ENCODE measurements at places on chromosomes 1 and 21.

DNA sequence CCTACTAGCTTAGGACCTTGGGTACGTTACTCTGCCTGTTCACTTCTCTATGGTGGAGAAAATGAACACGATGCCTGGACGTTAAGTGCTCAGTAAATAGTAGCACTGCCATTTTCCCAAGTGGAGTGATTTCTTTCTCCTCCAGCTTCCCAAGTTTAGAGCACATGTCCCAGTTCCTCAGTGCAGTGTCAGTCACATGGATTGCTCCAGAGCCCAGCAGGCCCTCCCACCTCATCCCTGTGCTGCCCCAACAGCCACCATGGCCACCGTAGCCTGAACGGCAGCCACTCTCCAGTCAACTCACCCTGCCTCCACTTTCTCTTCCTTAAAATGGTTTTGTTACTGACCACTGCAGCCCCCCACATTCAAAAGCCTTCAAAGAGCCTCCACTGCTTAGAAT, 8.5 kb downstream of the STMN1 start:
- no peak for DNase-seq

- DNase-seq = no peak
Measured at GRCh38 chr1:110083866-110084226, 13.4 kb upstream of the ALX3 start.

- no peak for DNase-seq
Measured at GRCh38 chr1:1345860-1346500, 3.2 kb downstream of the DVL1 start.

DNA sequence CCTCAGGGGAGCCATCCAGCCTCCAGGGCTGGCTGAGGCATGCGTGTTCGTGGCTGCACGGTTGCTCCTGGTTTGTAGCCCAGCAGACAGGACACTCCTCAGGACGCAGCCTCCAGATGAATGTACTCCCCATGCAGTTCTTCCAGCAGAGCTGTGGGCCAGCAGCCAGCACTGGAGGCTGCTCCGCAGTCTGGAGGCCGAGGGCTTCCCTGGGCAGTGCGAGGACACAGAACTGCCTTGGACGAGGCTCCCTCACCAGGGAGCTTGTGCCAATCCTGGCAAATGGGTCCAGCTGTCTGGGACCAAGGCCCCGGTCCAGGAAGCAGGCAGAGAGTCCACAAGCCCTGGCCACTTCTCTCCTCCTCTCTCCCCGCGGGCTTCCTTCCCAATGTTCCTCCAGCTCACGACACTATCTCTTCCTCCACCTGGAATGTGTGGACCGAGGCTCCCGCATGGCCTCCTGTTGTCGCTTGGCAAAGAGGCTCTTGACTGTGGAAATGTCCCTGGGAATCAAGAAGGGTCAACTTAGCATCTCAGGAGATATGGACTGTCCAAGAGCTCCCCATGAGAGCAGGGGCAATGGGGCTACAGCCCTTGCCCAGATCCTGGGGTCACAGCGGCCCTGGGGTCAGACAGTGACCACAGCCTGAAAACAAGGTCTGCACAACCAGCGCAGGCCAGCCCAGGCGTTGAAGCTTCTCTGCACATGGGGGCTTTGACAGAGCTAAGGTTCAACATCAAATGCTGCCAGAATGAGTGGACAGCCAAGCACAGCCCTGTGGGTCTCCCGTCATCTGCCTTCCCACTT, 5.3 kb downstream of the EDN2 start:
- DNase-seq = no peak

DNA sequence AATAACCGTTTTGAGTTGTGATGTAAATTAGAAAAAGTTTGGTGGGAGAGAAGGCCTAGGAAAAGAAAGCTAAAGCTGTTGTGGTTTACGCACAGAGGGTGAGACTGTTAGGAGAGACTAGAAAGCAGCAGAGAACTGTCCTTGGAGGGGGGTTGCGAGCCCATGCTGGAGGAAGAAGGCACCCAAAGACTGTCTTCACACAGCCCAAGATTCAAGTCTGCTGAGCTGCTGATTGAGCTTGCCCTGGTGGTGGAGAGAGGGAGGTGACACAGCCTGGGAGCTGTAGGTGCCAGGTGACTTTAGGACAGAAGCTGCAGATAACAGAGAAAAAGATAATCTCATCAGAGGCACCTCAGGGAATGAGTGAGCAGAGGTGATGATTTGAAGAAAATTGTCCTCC, 18.3 kb upstream of the TLR5 start:
- no peak for DNase-seq

DNA sequence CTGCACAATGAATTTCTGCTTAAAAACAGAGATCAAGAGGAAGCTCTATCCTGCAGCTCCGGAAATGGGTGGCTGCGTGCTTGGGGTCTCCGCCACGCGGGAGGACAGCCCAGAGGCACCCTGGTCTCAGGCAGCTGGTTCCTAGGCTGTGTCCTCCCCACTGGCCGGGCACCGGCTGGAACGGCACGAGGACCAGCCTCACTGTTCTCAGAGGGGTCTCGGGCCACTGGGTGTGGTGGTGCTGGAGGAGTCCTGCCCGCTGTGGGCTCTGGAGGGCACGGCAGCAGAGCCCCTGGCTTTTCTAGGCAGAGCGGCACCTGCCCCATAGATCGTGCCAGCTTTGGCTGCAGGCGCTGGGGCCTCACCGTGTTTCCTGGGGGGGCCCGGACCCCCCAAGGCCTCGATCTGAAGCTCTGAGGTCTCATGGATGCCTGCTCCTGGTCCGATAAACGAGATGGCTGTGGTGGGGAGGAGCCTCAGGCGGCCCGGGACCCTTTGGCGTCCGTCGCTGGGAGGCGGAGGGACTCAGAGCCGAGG, 8.2 kb upstream of the RNF223 start:
- DNase-seq = no peak

- DNase-seq = no peak
Measured at GRCh38 chr1:34166191-34166624, 1.2 kb upstream of the CSMD2 start.

DNA sequence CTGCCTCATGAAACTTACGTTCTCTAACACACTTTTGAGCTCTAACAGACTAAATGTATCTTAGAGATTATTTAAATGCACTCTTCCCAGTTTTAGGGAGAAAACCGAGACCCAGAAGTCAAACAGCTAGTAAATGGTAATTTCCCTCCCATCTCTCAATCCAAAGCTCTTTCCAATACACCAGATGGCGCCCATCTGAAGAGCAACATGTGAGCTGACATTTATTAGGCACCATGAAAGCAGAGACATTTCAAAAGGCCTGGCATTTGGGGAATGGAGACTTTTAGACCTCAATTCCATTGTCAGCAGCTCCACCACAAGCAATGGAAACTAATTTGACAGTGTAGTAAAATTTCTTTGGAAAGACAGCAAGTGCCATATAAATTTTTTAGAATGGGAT, 191.4 kb downstream of the DAB1 start:
- DNase-seq = no peak

- no peak for DNase-seq
Measured at GRCh38 chr1:156077430-156077760, 4.9 kb downstream of the MEX3A start.

DNA sequence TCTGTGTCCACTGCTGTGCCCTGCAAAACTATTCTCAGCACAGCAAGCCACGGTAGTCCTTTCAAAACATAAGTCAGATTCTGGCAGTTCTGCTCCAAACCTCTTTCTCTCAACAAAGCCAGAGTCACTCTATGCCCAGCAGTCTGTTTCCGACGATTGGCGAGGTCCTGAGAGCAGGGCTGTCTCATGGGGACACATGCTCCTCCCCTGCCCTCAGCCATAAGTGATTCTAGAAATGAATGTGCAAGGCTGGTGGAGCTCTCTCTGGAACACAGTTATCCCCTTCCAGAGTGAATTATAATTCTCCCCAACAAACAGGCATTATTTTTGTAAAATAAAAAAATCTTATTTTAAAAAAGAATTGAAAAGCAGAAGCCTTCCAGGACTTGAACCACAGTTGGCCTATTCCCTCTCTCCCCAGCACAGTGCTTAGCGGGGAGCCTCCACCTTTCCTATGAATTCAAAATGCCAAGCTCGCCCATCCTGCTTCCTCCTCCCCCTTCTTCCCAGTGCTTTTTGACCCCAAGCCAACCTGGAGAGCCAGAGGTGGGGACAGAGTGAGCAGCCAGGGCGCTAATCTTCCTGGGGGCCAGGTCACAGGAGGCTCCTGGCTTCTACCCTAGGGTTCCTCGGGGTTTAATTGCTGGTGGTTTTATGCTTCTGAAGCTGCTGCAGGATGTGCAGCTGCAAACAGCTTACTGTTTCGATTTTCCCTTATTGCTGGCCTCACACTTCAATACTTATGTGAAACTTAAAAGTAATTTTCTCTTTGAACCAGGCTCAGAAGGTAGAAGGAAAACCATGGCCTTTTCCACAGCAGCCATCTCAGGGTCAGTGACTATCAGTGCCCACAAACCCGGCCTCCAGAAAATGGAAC, 41.1 kb downstream of the KCNJ6 start:
- no peak for DNase-seq
